ENCODE measurements at places on chromosomes 1 and 21. TPM values are rescaled to one million over a fixed set of nuclear protein-coding genes. Genes with fewer than 3 reads are reported as not detected.

- no peaks in the 10 kb centered on the region for H3K27me3 ChIP-seq
- H3K4me3 ChIP-seq, result no peak overlapping the region
- no peaks in the 10 kb centered on the region for H3K4me1 ChIP-seq
- no peaks in the 10 kb centered on the region for H3K36me3 ChIP-seq
- no peak overlapping the region for H3K27ac ChIP-seq
Measured at GRCh38 chr1:52238887-52239707, 97.2 kb downstream of the ZFYVE9 start.

DNA sequence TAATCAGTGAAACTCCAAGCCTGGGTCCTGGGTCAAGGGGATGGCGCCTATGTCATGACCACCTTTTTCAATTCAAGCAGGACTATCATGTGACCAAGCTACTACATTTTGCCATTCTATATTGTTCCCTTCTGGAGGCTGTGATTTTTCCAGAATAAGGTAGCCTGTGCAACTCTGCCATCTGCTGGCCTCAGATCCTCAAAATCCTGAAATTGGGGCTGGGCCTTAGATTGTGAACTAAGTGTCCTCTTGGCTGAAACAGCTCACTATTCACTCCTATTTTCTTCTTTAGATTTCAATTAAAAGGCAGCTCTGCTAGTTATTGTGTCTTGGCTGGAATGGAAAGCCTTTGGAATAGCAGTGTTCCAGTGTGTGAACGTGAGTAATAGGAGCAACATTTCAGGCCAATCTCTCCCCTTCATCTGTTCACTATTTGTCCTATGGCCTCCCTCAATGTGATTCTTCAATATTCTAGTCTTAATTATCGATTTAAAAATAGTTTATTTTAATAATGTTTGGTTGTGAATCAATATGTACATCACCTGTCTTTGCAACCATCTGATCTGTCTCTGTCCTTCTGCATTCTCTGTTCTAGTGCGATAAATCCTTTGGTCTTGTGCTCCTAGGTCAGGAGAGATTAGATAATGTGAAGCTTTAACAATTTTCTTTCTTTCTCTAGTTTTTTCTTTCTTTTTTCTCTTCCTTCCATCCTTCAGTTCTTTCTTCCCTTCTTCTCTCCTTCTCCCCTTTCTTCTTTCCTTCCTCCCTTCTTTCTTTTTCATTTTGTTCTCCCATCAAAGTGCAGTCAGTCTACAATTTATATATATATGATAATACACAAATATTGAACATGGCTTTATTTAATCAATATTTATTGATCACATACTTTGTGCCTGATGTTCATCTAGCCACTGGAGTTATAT lies 69.8 kb downstream of the CR1 start:
- H3K4me1 ChIP-seq, result no peaks in the 10 kb centered on the region
- H3K4me3 ChIP-seq, result no peak overlapping the region
- H3K36me3 ChIP-seq, result no peaks in the 10 kb centered on the region
- DNase-seq, result no peak

GRCh38 chr1:157104598-157105293 lies 5.1 kb upstream of the ETV3L start:
- no peak for DNase-seq
- no peak overlapping the region for H3K4me3 ChIP-seq

GRCh38 chr1:26696654-26697430 lies 1.0 kb downstream of the ARID1A start:
- peak overlapping the region; percentile 68 for H3K27ac ChIP-seq
- H3K4me1 ChIP-seq, result peaks cover 29% of the 10 kb centered on the region
- no peaks in the 10 kb centered on the region for H3K27me3 ChIP-seq
- H3K4me3 ChIP-seq, result peak overlapping the region; percentile 66

DNA sequence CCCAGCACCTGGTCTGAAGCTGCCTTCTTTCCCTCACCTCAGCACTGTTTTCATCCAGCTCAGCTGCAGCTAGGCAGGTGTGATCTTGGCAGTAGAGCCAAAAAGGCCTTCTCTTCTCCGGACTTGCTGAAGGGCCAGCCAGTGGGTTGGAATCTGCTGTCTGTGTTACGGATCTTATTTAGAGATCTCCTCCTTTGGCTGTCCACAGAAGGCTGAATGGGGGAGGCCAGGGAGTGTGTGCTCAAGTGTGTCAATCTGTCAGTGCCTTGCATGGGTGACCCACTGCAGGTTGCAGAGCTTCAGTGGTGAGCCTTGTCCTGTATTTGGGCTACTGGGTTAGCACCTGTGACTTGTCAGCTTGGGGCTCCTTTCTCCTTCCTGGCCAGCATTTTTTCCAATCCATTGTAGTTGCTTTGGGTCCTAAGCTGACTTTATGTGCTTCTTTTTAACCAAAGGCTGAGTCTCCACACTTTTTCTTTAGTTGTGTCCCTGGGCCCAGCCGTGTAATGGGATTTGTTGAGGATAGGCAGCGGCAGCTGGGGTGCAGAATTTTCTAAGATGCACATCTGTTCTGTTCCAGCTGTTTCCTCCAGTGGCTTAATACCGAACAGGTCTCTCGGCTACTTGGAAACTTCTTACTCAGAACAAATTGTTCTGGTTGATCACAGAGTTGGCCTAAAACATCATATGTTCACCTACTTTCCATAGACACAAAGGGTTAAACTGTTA lies 126.8 kb downstream of the PEX14 start:
- DNase-seq, result no peak
- no peaks in the 10 kb centered on the region for H3K4me1 ChIP-seq
- no peaks in the 10 kb centered on the region for H3K27me3 ChIP-seq
- no peaks in the 10 kb centered on the region for H3K36me3 ChIP-seq

DNA sequence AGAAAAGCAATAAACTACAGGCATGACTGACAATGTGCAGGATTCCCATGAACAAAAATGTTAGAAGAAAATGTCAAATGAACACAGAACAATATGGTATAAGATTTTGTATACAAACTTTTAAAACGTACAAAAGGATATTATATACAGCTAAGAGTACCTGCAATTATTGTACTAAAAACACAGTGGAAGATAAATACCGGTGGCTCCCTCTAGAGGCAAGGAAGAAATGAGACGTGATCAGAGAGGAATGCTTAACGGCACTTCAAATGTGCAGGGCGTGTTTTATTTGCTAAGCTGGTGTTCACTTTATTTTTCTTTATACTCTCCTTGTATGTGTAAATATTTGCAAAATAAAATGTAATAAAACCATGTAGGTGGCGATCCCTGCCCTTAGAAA lies 191.8 kb upstream of the SAMSN1 start:
- no peaks in the 10 kb centered on the region for H3K27me3 ChIP-seq
- H3K4me1 ChIP-seq, result peaks cover 36% of the 10 kb centered on the region
- peaks cover 19% of the 10 kb centered on the region for H3K36me3 ChIP-seq
- H3K4me3 ChIP-seq, result no peak overlapping the region

The TACSTD2 gene
- not detected for total RNA-seq

The PRMT6 gene
- 12.5 TPM for total RNA-seq

The C1QA gene
- total RNA-seq, result not detected

The TRIM63 gene
- 0.25 TPM for total RNA-seq

All from activated CD4-positive, alpha-beta memory T cell treated with anti-CD3 and anti-CD28 coated beads, Interleukin-2, amount 10 ng/mL, durations not matched to agents 7 days and 5 days (primary cell).